ENCODE measurements at places on chromosomes 2 and 18.

- DNase-seq, result no peak
Observed at GRCh38 chr2:74094291-74094690, 53.4 kb downstream of the BOLA3 start.

- no peak for DNase-seq
Observed at GRCh38 chr18:77147418-77147852, 14.9 kb upstream of the MBP start.

- no peak for DNase-seq
Observed at GRCh38 chr18:5704847-5705246, 161.1 kb upstream of the EPB41L3 start.

DNA sequence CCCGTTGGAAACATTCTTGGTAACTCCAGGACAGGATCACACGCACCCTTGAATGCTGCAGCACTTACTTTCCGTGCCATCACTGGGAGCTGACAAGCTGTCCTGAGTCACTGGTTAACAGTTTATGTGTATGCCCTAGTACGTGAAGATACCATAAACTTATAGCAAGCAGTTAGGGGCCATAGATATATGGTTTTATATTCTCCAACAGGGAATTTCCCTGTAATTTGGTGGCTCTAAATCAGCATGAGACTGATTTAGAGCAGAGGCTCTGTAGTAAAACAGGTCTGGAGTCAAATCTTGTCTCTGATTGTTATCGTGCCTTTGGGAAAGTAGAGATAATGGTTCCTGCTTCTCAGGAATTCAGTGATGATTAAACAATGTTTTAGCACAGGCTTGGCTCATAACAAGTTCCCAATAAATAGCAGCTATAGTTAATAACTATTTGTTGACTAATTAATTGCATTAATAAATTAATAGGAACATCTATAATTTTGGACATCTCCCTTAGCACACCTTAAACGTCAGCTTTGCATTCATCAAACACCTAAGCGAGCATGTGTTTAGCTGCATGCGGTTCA lies 215.2 kb downstream of the VAPA start:
- no peak for DNase-seq

DNA sequence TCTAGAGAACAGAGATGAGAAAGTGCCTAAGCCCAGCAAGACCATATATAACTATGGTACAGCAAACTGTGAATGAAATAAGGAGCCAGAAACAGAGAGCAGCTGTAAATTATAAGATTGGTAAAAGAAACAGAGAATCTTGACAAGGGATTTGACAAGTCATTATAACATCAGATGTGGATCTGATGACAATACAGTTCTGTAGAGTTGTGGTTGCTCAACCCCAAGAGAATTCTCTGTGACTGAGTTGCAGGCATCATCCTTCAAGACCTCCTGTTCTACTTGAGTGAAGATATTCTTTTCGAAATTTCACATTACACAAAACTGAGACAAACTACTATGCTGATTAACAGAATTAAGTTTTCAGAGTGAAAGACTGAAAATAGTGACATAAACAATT lies 343.1 kb upstream of the SLC39A10 start:
- DNase-seq, result no peak

DNA sequence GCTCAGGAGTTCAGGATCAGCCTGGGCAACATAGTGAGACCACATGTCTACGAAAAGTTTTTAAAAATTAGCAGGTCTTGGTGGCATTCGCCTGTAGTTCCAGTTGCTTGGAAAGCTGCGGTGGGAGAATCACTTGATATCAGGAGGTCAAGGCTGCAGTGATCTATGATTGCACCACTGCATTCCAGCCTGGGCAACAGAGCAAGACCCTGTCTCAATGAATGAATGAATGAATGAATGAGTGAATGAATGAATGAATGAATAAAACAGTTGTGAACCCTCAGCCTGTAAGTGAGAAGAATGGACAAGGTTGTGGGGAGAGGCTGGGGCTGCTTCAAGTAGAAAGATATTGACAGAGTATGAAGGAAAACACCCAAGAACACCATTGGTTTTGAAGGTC lies 48.0 kb downstream of the ARHGAP28 start:
- DNase-seq, result no peak

- DNase-seq, result no peak
Observed at GRCh38 chr18:39611381-39612100, 2045.9 kb upstream of the CELF4 start.

DNA sequence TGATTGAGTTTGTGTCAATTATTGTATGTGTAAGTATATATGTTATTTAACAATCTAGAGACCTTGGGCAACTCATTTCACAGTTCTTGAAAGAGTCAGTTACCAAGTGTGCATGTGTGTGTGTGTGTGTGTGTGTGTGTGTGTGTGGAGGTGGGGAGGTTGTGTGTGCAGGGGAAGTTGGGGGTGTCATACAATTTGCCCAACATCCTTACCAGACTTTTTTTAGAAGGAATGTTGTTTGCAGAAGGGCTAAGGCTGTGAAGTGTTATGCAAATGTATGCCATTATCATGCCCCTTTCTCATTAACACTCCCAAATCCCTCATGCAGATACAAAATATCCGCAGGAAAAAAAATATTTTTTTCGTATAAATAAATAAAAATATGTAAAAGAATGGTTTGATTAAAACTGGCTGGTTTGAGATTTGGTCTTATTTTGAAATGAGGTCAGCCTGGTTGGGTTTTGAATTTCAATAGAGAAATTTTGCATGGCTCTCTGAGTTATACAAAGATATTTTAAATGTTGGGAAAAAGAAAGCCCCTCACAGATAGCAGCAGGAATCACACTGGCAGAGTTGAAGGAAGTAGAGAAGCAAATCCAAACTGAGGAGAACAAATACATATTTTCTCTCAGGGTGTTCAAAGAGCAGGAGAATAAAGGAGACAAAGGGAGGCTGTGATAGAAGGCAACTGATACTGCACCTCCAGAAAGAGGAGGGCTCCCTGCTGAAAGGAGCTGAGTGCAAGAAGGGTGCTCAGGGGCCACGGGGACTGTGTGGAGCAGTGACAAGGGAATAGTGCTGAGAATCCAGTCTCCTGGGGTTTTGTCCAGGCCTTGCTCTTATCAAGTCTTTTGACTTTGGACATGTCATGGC lies 1365.5 kb upstream of the CELF4 start:
- DNase-seq, result no peak

DNA sequence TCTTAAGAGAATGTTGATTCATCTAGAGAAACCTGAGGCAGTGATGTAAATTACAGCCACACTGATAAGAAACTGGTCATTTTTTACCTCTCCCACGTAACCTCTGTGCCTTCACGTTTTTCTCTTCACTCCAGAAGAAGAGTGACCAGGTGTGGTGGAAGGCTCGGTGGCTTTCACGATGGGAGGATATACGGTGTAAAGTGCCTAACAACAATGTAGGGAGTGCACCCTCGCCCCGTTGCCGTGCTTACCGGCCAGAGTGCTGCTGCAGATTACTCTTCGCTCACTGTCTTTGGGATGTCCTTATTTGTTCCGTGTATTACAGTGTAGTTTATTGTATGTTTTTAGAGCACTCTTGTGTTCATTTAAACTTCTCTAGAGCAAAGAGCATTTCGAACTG lies 46.5 kb downstream of the NCK2 start:
- no peak for DNase-seq

GRCh38 chr2:148935791-148936190 lies 60.8 kb downstream of the KIF5C start:
- DNase-seq, result no peak

DNA sequence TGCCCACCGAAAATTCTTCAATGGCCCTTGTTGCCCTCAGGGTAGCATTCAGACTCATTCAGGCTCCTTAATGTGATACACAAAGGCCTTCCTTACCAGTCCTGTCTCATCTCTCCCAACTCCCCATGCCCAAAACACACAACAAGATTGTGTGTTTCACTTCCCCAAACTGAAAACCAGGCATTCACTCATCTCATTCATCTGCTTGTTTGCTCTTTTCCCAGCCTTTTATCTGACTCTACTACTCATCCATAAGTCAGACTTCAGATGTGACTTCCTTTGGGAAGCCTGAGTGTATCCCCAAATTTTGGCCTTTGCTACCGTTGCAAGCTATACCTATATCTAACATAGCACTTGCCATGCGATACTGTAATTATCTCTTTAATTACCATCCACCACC lies 9.7 kb upstream of the SLC39A10 start:
- DNase-seq, result no peak

DNA sequence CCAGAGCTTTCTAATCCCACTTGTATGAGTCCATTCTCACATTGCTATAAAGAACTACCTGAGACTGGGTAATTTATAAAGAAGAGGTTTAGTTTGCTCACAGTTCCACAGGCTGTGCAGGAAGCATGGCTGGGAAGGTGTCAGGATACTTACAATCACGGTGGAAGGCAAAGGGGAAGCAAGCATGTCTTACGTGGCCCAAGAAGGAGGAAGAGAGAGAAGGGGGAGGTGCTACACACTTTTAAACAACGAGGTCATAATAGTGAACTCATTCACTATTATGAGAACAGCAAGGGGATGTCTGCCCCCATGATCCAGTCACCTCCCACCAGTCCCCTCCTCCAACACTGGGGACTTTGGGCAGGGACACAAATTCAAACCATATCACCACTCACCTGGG lies 67.8 kb downstream of the TTC32 start:
- no peak for DNase-seq

GRCh38 chr2:162734866-162735265 lies 103.7 kb downstream of the KCNH7 start:
- DNase-seq, result no peak

DNA sequence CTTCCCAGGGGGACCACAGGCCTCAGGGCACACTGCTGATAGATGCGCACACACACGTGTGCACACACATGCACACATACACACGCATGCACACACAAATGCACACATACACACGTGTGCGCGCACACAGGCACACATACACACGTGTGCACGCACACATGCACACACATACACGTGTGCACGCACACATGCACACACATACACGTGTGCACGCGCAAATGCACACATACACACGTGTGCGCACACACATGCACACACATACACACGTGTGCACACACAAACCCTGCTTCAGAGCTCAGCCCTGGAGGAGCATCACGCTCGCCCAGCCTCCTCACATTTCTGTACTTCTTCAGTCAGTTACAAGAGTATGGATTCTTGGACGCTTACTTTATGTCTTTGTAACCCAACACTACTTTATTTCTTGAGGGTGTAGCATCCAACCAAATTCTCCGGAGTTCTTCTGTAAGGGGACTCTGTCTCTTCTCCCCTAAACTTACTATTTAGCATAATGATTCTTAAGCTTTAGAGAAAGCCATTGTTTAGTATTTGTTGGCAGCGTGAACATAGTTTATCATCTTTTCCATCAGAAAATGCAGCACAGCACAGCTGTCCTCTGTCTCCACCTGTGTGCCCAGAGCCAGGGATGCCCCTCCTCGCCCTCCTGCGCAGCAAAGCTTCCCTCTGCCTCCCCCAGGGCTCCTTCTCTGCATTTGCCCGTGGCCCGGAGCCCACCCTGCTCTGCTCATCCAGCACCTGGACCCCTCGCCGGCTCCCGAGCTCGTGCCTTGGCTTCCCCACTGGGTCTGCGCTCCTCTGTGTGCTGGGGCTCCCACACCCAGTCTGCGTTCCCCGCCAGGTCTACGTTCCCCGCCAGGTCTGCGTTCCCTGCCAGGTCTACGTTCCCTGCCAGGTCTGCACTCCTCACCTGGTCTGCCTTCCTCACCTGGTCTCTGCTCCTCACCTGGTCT lies 74.4 kb upstream of the CTDP1 start:
- DNase-seq, result no peak

GRCh38 chr18:33201509-33201926 lies 239.0 kb downstream of the CCDC178 start:
- no peak for DNase-seq

DNA sequence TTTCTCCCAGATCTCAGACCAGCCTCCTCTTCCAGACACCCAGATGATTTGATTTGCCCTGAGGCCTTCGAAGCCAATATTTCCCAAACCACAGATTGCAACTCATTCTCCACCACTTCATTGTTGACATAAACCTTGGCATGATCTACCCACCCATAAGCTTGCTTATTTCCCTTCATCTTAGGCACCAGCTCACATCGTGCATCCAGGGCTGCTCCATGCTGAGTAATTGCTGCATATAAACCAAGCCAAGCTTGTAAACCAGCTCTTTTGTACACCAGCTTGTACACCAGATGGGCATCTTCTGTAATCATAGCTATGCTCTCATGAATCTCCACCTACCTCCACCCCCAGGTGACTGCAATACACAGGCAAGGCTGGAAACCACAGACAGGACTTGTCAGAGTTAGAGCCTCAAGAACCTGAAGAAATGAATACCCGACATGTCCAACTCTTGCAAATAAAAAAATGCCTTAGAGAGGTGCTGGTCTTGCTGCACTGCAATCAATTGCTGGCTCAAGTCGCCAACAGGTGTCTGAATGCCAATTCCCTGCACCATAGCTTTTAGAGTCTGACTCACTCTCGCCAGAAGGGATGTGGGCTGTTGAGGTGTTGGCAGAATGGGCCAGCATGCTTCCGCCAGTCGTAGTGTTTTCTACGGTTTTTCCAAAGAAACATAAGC lies 31.5 kb downstream of the TRABD2A start:
- DNase-seq, result peak; percentile 61

DNA sequence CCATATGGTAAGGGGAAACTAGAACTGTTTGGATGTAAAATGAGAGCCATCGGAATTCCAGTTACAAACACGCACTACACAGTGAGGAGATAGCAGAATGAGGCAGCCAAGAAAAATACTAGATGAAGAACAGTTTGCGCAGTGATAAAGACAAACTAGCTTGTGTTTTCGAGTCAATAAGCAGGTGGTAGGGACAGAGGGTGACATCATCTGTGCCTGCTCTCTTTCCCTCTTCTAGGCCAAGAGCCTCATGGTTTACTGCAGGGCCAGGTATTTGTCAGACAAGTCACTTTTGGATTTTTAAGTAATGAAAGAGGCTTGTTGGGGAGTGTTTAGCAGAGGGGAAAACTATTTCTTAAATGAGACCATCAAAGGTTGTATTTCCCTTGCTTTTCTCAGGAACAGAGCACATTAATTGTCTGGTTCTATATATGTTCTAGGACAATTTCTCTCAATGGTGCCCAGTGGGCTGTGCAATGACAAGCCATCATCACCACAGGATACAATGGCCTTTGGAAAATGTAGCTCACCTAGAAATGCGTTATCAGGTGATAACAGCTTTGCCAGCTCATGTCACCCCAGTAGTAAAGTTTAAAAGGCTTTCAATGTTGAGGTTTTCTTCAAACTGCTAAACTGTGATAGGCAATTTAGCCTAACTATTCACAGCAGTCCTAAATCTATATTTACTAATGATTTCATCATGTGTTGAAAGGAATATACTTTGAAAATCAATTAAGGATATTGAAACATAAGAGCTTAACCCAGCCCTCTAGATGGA lies 1210.3 kb upstream of the ZEB2 start:
- DNase-seq, result no peak
